ENCODE measurements at places on chromosomes 16 and 17.
A peak's percentile ranks its signal among the peaks of the same experiment; 100 is the strongest.

GRCh38 chr16:75580-76501 is 2.2 kb upstream of the MPG start:
- DNase-seq, result no peak

DNA sequence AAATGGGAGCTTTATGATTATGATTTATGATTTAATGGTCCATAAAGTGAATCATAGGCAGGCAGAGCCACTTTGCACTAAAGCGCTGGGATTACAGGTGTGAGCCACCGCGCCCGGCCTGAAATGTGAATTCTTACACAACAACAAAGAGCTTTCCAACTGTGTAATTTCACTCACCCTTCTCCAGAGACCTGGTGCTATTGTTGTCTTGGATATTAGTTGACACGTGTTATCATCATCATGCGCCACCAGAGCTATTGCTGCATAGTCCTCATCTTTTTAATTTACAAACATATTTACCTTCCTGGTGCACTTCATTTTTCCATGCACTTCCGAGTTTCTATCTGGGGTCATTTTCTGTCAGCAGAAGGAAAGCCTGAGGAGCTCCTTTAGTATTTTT is 4.8 kb upstream of the UTS2R start:
- DNase-seq, result no peak

- DNase-seq, result peak; percentile 53
Observed at GRCh38 chr17:4635823-4636375, 5.6 kb downstream of the ALOX15 start.

GRCh38 chr16:56911771-56912571 is 20.0 kb upstream of the HERPUD1 start:
- no peak for DNase-seq

DNA sequence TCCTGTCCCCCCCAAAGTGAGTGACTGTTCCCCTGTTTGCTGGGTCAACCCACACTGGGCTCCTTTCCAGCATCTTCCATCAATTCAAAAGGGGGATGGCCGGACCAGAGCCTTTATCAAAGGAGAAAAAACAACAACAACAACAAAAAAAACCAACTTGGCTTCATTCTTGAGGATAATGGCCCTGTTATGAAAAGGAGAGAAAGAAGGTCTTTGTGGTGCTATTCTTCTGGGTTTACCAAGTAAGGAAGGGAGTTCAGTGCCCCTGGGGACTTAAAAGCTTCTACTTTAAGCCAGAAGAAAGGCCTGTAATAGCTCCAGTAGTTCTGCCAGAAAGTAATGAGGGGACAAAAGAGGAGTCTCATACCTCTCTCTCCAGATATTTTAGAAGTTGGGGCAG is 71.5 kb downstream of the RGS9 start:
- no peak for DNase-seq

DNA sequence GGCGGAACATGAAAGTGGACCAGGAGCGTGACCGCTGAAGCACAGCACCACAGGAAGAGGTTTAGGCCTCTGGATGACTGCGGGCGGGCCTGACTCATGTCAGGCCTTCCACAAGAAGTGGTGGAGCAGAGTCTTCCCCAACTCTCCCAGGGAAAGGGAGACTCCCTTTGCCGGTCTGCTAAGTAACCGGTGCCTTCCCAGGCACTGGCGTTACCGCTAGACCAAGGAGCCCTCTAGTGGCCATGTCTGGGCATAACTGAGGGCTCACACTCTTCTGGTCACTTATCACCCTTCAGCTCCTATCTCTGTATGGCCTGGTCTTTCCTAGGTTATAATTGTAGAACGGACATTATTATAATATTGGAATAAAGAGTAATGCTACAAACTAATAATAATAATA is 1931.9 kb downstream of the TP53TG3F start:
- peak; percentile 85 for DNase-seq

GRCh38 chr16:11340710-11341109 is 4.5 kb upstream of the RMI2 start:
- DNase-seq, result no peak

DNA sequence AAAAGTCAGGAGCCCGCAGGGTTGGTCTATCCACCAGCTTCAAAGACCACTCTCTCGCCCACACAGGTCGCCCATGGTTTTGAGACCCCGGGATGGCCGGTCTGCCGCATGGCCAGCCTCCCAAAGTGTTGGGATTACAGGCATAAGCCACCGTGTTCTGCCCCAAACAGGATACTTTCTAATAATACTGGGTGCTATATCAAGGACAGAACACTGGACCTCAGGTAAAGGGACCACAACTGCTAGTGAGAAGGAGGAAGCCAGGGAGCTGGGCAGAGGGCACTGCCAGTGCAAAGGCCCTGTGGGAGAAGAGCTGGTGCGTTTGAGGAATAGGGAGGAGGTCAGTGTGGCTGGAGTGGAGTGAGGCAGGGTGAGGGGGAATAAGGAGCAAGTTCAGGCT is 34.1 kb downstream of the IL21R start:
- no peak for DNase-seq

DNA sequence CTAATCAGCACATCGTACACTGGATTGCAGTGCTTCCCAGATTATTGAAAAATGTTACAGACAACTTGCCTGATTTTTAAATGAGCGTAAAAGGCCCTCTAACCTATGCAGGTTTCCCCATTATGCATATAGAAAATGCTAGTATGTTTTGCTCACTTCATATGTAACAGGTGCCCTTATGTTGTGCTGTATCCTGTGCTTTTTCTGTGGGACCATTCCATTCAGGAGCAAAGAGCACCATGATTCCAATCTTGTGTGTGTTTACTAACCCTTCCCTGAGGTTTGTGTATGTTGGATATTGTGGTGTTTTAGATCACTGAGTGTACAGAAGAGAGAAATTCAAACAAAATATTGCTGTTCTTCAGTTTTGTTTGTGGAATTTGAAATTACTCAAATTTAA is 12.9 kb downstream of the PTRH2 start:
- no peak for DNase-seq

- DNase-seq, result no peak
Observed at GRCh38 chr16:31201582-31202413, 762 bp downstream of the PYCARD start.

- no peak for DNase-seq
Observed at GRCh38 chr17:44314524-44314868, 6.1 kb downstream of the RUNDC3A start.

- DNase-seq, result no peak
Observed at GRCh38 chr17:15917438-15918027, 27.4 kb upstream of the ADORA2B start.

- DNase-seq, result no peak
Observed at GRCh38 chr16:50323335-50324011, 45.3 kb downstream of the BRD7 start.

GRCh38 chr17:3635474-3636153 is 436 bp downstream of the SHPK start:
- DNase-seq, result no peak

GRCh38 chr17:16943541-16944333 is 28.2 kb downstream of the TNFRSF13B start:
- DNase-seq, result peak; percentile 69

- DNase-seq, result no peak
Observed at GRCh38 chr16:88640039-88640495, 1.7 kb downstream of the IL17C start.

DNA sequence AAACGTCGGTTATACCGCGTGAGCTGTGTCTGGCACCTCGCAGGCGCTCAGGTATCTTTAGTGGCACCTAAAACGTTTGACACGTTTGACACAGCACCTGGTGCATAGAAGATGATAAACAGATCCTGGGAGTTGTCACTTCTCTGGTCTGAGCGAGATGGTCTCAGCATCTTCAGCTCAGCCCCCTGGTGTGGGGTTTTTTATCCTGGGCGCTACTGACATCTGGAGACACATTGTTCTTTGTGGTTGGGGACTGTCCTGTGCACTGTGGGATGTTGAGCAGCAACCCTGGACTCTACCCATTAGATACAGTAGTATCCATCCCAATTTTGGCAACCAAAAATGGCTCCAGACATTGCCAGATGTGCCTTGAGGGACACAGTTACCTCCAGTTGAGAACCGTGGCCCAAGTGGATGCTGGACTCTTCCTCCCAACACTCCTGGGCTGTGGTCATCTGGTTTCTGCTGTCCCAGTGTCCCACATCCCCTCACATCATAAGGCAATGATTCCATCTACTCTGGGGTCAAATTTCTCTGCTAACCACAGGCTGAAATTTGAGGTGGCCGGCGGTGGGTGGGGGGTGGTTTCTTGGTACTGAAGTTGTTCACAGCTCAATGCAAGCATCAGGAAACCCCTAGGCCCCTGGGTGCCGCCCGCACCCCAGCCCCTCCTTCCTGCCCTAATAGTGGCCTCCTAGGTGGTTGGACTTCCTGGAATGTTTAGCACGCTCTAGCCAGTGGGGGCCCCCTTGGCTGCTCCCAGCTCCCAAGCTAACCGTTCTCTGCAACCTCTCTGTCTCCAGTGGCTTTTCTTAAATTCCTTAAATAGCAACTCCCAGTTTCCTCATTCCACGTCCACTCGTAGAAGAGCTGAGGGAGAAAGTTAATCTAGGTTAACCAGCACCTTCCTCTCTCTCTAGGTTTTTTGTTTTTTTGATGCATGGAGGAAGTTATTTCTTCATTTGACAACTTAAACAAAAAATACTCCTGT is 124.8 kb downstream of the ABCC1 start:
- no peak for DNase-seq

DNA sequence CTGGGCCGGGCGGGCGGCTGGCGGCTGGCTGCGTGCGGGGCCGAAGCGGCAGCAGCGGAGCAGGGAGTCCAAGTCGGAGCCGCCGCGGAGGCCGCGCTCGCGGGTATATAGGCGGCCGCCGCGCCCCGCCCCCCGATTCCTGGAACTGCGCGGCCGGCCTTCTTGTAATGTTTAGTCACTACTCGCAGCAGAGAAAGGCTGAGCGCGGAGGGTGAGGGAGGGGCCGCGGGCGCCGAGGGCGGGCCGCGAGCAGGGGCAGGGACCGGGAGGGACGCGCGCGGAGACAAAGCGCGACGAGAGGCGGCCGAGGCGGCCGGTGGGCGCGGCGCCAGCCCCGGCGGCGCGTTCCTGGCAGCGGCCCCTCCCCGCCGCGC is at the start of gene SOCS3:
Gene SOCS3, minus strand, starts transcription at position 81 of the 374 bp plus-strand sequence. CDS start 982 bp downstream, outside the sequence.
- peak; percentile 95 for DNase-seq

GRCh38 chr17:62652251-62653001 is 25.0 kb downstream of the MRC2 start:
- DNase-seq, result peak; percentile 62
